MM.1S (cell line): ENCODE measurements at places on chromosomes 5 and 9.

DNA sequence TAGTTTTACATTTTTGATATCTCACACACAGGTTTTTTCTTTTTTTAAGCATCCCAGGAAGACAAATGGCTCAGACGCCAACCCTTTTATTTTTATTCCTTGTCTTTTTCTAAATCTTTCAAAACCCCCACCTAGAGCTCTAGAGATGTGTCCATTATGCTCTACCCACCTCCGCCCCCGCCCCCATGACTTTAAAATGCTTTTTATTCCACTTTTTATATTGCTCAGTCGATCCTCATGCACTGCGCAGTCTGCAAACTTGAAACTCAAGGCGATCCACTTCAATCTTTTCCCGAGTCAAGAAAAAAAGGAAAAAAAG lies 411 bp upstream of the MAT2B start:
- peak overlapping the region; percentile 98 for H3K27ac ChIP-seq
- H3K36me3 ChIP-seq = no peaks in the 10 kb centered on the region
- DNase-seq = no peak
- H3K4me3 ChIP-seq = peak overlapping the region; percentile 84
- H3K4me1 ChIP-seq = peaks cover 12% of the 10 kb centered on the region; the same call in 1 of the 2 replicates
- no peaks in the 10 kb centered on the region for H3K27me3 ChIP-seq

GRCh38 chr9:124757616-124758015 lies 13.5 kb downstream of the NR6A1 start:
- no peak overlapping the region for H3K27ac ChIP-seq
- no peaks in the 10 kb centered on the region for H3K27me3 ChIP-seq
- H3K36me3 ChIP-seq = no peaks in the 10 kb centered on the region
- no peaks in the 10 kb centered on the region for H3K4me1 ChIP-seq
- H3K4me3 ChIP-seq = no peak overlapping the region
- DNase-seq = no peak

DNA sequence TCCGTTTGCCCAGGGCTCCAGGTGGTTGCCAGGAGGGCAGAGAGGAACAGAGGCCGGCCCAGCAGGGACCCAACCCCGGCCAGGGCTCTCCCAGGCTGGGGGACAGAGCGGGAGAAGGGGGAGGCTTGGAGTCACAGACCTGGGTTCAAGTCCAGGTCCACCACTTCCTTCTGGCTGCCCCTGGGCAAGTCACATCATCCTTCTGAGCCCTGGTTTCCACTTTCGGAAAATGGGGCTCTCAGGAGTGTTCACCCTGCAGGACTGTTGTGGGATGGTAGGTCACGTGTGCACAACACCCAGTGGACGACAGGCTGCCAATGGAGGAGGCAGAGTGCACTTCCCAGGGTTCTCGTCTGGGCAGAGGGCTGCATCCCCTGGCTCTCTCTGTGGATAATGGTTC lies 245.4 kb downstream of the PBX3 start:
- H3K27ac ChIP-seq = no peak overlapping the region
- no peaks in the 10 kb centered on the region for H3K36me3 ChIP-seq
- no peaks in the 10 kb centered on the region for H3K4me1 ChIP-seq
- peaks cover 16% of the 10 kb centered on the region; the same call in 1 of the 2 replicates for H3K27me3 ChIP-seq

DNA sequence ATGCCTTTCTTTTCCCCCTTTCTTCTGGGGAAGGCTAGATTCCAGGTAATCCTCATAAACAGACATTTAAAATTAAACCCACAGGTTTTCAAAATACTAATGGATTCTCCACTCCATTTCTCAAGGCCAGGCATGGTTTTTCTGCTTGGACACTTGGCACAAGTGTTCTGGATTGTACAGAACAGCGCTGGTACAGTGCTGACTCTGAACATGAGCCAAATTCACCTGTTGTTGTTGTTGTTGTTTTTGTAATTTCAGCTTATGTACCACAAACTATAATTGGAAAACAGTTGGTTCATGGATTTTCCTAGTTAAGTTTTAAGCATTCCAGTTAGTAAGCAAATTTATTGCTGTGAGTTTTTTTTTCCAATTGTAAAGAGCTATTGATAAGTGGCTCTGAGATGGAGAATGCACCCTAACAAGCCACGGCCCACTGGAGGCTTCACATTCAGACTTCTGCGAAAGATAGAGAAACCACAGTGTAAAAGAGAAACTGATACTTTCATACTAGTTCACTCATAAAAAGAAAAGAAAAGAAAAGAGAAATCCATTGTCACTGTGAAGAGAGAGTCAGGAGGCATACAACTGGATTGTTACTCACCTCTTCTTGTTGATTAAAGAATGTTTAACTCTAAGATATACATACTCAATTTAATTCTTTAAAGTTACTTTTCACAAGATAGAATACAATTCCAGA lies 16.2 kb upstream of the ITGA1 start:
- no peaks in the 10 kb centered on the region for H3K36me3 ChIP-seq
- H3K4me1 ChIP-seq = peaks cover 6% of the 10 kb centered on the region
- DNase-seq = peak; percentile 63
- no peaks in the 10 kb centered on the region for H3K27me3 ChIP-seq
- no peak overlapping the region for H3K4me3 ChIP-seq
- H3K27ac ChIP-seq = no peak overlapping the region

- no peaks in the 10 kb centered on the region for H3K27me3 ChIP-seq
- H3K4me1 ChIP-seq = no peaks in the 10 kb centered on the region
- no peak overlapping the region for H3K27ac ChIP-seq
- H3K4me3 ChIP-seq = no peak overlapping the region
Observed at GRCh38 chr5:15807248-15807647, 307.3 kb downstream of the FBXL7 start.

DNA sequence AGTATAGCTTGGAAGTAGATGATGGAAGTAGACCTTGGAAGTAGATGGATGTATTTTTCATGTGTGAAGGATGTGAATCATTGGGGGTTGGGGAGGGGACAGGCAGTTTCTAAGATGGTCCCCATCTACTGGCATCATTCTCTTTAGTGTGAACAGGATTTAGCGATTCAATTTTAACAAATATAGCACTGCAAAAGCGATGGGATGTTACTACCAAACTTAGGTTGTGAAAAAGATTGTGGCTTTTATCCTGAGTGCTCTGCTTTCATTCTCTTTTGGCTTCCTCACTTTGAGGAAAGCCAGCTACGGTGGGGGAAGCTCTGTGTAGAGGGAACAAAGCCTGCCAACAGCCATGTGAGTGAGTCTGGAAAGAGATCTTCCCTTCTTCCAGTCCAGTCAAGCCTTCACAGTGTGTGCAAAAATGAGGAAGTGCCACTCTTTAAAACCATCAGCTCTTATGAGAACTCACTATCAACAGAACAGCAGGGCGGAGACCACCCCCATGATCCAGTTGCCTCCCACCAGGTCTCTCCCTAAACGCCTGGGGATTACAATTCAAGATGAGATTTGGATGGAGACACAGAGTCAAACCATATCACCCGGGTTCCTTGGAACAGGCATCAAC lies 441.4 kb downstream of the SH3GL2 start:
- no peaks in the 10 kb centered on the region for H3K4me1 ChIP-seq
- no peak for DNase-seq
- no peaks in the 10 kb centered on the region for H3K27me3 ChIP-seq
- no peak overlapping the region for H3K27ac ChIP-seq

DNA sequence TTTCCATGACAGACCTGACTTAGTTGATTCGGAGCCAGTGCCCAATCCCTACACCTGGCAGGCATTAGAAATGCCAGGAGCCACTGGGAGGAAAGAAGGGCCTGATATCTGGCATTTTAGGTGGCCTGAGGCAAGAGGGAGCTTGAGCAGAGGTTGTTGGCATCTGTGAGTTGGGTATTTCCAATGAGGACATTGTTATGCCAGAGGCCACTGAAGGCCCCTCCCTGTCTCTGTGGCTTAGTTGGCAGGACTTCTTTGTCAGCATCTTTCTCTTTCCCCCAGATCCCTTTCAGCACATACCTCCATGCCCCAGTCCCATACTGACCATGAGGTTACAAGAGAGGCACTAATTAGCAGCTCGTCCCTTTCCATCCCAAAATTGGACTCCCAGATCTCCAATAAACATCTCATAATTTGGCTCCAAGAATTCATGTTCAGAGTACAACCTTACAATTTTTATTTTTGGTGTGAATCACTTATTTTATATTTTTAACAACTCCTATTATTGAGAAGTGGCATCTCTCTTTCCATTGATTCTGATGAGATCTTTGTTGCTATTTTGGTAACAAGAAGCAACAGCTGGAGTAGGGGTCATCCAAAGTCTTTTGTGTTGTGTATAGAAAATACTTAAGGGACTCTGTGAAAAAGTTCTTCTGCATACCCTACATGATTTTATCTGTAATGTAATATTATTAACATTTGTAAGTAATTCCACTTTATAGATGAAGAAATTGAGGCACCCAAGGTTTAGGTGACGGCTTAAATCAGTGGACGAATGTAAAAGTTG lies 68.6 kb upstream of the MAP3K1 start:
- no peaks in the 10 kb centered on the region for H3K27me3 ChIP-seq
- no peaks in the 10 kb centered on the region for H3K36me3 ChIP-seq
- peak; percentile 33 for DNase-seq
- H3K27ac ChIP-seq = no peak overlapping the region
- H3K4me1 ChIP-seq = peaks cover 7% of the 10 kb centered on the region

DNA sequence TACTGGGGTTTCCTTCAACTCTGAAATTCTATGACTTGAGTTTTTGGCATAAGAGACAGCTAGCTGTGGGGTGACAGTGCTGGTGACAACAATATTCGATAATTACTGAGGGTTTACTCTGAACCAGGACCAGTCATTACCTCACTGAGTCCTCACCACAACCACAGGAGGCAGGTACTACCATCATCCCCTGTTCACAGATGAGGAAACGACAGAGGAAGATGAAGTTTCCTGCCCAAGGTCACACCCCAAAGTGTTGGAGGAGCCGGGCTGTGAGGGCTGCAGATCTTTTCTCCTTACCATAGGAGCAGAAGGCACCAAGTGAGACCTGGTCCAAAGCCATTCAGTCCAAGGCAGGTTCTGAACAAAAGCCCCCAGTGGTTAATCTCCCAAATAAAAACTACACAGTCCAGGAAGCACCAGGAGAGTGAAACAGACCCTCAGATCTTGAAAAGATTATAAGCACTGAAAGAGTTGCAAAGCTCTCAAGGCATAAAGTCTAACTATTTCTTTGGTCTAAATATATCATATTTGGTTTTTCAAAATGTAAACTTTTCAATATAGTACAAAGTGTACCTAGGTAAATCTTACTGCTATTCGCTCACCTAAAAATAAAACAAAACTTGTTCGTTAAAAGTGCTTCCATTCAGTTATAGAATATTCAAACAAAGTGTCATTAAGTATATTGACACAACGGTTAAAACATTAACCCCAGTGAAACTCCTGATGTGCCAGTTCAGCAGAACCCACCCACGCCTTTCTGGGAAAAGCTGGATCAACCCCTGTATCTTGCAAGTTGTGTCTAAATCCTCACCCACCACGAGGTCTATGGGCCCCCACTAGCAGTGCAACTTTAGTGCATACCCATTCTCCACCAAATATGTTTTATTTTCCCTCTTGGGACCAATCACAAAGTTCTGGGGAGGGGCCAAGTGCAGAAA lies 82.6 kb upstream of the EQTN start:
- no peak for DNase-seq
- no peaks in the 10 kb centered on the region for H3K36me3 ChIP-seq
- H3K4me1 ChIP-seq = peaks cover 32% of the 10 kb centered on the region

- H3K4me3 ChIP-seq = no peak overlapping the region
- no peaks in the 10 kb centered on the region for H3K4me1 ChIP-seq
- DNase-seq = no peak
- H3K27ac ChIP-seq = no peak overlapping the region
- H3K36me3 ChIP-seq = no peaks in the 10 kb centered on the region
Observed at GRCh38 chr5:31894141-31894540, 255.2 kb downstream of the PDZD2 start.

- H3K4me1 ChIP-seq = peaks cover 51% of the 10 kb centered on the region
- H3K36me3 ChIP-seq = no peaks in the 10 kb centered on the region
- H3K27me3 ChIP-seq = no peaks in the 10 kb centered on the region
- H3K4me3 ChIP-seq = peak overlapping the region; percentile 77; the same call in 1 of the 2 replicates
Observed at GRCh38 chr9:127977009-127977883, 3.5 kb downstream of the EEIG1 start.

- no peak overlapping the region for H3K4me3 ChIP-seq
- H3K27ac ChIP-seq = no peak overlapping the region
- H3K36me3 ChIP-seq = no peaks in the 10 kb centered on the region
- no peak for DNase-seq
- H3K4me1 ChIP-seq = no peaks in the 10 kb centered on the region
Observed at GRCh38 chr5:53984971-53985370, 325.4 kb downstream of the ARL15 start.

GRCh38 chr5:145903113-145903512 lies 30.3 kb upstream of the GRXCR2 start:
- H3K4me1 ChIP-seq = no peaks in the 10 kb centered on the region
- H3K36me3 ChIP-seq = no peaks in the 10 kb centered on the region
- H3K27me3 ChIP-seq = no peaks in the 10 kb centered on the region
- DNase-seq = no peak

- no peak overlapping the region for H3K4me3 ChIP-seq
- no peaks in the 10 kb centered on the region for H3K27me3 ChIP-seq
- no peaks in the 10 kb centered on the region for H3K36me3 ChIP-seq
- H3K27ac ChIP-seq = no peak overlapping the region
Observed at GRCh38 chr9:116693233-116693731, 6.2 kb downstream of the TRIM32 start.

DNA sequence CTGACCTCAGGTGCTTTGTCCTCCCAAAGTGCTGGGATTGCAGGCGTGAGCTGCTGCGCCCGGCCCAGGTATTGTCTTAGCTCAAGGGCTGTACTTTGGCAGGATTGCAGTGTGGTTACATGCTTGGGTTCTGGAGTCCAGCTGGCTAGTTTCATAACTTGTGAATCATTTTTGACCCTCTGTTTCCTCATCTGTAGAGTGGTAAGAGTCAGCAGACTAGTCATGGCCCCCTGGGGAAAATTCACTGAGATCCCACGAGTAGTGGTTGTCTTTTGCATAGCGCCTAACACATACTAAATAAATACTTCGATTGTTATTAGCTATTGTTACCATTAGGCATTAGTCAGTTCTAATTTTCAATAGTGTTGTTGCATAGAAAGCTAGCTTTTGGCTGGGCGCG lies 14.3 kb downstream of the PTPA start:
- H3K36me3 ChIP-seq = no peaks in the 10 kb centered on the region
- no peak overlapping the region for H3K27ac ChIP-seq
- no peak for DNase-seq
- H3K4me3 ChIP-seq = no peak overlapping the region

DNA sequence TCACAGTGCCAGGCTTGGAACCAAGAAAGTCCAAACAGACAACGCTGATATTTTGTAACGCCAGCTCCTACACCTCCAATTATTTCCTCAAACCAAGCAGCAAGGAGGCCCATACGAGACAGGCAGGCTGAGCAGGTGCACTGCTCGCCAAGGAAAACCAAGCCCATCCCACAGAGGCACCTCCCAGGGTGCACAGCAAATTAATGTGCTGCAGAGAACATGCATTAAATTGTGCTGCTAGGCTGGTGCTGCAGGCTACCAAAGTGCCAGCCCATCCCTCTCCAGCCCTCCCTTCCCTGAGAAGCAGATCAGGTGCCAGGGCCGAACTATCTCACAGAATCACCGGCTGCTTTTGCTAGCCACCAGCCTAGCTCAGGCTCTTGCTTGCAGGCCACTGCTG lies 137.8 kb downstream of the PAX5 start:
- no peak overlapping the region for H3K4me3 ChIP-seq
- H3K27ac ChIP-seq = no peak overlapping the region
- 0 out of 2 replicates have a peak, but pooled peaks cover 6% of the 10 kb centered on the region for H3K27me3 ChIP-seq
- no peak for DNase-seq

- no peaks in the 10 kb centered on the region for H3K4me1 ChIP-seq
- H3K4me3 ChIP-seq = no peak overlapping the region
- no peaks in the 10 kb centered on the region for H3K36me3 ChIP-seq
- no peak overlapping the region for H3K27ac ChIP-seq
Observed at GRCh38 chr5:137250421-137250820, 248.7 kb downstream of the SPOCK1 start.
